ENCODE measurements at places on chromosomes 12 and 14.

GRCh38 chr14:94548999-94549985 lies 11.9 kb upstream of the SERPINA4 start:
- DNase-seq = peak; percentile 30

GRCh38 chr14:100523843-100524169 lies 63.4 kb downstream of the BEGAIN start:
- DNase-seq = no peak

DNA sequence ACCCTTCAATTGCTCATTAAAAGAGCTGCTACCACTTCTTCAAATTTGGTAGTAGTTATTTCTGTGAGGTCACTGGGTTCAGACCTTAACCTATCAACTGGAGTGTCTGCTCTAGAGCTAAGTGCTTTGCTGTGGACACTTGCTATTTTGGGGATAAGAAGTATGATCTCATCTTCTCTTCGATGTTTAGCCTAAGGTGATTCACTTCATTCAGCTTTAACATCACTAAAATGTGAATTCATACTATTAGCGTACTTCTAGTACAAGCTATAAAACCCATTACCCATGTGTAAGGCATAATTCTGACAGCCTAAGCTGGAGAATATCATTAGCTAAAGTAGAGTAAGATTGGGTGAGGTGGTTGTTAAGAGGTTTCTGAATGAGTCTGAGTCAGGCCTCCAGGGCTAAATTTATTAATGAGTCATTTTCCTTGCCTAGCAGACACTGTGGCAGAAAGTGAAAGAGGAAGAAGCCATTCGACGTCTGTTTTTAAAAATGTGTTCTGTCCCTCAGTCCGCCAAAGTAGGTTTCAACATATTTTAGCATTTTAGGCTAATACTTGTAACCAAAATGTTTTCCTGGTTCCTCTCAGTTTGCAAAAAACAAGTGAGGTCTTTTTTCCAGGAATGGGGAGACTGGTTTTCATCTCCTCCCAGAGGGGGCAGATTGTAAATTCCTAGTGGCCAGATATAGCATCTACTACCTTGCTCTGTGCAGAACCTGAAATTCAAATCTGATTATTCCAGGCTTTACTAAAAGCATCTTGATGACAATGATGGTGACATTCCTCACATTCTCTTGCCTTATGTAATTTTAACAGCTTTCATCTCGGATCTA lies 103.6 kb downstream of the SSPN start:
- DNase-seq = no peak

DNA sequence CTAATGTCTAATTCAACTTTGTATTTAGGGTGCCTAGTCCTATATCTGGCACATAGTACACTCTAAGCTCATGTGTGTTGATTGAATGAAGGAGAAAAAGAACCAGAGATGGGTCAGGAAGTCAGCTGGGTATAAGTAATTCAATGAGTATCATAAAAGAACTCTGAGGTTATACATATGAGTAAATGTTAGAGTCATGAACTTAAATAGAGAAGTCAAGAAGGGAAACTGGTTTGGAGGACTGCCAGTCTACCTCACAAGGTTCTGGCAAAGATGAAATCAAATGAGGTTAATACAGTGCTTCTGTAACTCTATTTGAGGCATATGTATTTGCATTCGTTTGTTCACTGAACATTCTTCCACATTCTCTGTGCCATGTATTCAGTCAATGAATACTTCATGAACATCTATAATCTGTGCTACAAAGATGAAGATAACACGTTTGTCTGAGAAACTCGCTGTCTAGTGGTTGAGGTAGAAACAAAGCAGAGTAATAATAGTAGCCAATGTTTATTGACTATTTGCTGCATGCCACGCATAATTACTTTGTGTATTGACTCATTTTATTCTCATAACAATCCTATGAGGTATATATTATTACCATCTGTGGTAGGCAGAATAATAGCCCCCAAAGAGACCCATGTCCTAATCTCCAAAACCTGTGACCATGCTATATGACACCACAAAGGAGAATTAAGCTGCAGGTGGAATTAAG lies 88.9 kb downstream of the PTGER2 start:
- no peak for DNase-seq

GRCh38 chr12:94211021-94211420 lies 62.6 kb downstream of the PLXNC1 start:
- DNase-seq = no peak

DNA sequence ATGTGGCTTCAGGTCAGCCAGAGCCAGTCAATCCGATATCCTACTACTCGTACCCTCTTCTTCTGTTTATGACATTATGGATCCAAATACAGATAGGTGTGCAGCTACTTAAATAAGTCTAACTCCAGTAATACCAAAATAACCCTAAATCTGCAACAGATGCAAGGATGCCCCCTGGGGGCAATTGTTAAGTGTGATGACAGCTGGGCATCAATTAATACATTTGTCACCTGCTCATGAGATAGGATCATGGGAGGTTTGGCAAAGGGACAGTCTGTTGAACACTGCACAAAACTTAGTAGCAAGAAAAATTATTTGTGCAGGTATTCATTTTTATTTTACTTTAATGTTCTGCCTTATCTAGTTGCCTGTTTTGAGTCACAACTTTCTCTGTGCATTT lies 83.2 kb downstream of the SLC38A6 start:
- DNase-seq = no peak

DNA sequence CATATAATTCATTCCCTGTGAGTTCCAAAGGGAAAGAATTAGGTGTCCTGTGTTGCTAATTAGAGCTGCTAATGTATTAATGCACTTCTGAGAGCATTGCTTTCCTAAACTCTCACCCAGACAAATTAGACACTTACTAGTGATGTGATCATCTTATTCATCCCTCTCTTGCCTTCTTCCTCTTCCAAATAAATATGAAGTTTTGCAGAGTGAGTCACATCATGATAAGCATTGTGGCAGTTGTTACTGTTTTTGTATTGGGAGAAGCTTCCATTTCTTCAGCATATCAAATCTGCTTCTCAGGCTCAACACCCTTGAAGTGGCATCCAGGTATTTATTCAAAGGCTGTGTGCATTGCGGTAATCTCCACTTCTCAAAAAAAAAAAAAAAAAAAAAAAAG lies 37.3 kb upstream of the E2F7 start:
- DNase-seq = no peak

GRCh38 chr12:124898200-124898922 lies 16.1 kb downstream of the UBC start:
- peak; percentile 39 for DNase-seq

GRCh38 chr14:89085737-89086382 lies 261.4 kb downstream of the TTC8 start:
- no peak for DNase-seq

- no peak for DNase-seq
Observed at GRCh38 chr12:116146386-116146785, 131.1 kb downstream of the MED13L start.

- no peak for DNase-seq
Observed at GRCh38 chr14:85531587-85532373, 1.8 kb downstream of the FLRT2 start.

GRCh38 chr12:113270709-113271009 lies 49.4 kb downstream of the TPCN1 start:
- no peak for DNase-seq

DNA sequence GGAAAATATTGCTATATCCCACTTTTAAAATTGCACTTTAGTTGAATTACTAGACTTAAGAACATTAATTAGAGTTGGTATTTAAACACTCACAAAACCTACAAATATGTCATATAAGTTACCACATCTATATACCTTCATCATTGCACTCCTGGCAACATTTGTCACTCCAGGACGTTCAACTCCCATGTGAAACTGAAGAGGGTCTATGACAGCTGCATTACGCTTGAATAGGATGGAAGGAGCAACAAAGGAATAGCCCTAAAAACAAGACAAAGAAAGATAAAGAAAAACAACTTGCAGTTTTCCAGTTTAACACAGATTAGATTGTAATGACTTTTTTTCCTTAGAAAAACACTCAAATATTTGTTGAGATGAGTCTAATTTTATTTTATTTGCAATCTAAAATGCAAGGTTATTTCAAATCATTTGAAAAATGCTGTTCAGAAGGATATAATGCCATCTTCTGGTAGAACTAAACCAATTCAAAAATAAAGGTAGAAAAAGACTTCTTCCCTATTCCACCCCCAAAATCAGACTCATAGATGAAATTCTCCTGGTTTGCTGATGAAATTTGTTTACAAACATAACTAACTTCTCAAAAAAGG lies 84.3 kb upstream of the TTC7B start:
- no peak for DNase-seq

DNA sequence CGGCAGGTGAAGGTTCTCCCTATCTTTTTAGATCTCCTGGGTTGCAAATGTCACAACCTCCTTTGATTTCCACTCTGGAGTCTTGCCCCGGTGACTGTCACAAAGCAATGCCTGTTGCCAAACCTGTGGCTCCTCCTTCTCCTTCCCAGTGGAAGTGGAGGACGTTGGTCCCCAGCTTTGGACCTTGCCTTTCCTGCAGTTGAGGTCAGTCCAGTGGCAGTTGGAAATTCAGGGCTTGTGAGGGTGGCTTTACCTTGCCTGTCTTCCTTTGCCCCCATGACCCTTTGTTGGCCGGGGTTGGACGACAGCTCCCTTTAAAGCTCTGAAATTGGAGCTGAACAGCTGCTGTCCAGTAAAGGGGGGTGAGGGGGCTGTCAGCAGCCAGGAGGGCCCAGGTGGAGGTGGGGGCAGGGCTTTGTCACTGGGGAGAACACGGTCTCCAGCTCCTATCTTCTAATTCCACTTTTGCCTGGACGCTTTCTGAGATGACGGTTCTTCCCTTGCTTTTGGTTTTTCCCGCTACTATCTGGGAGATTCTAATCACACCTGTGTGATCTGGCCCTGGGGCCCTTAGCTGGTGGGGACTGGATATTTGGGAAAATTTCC lies 4.1 kb downstream of the TEAD4 start:
- no peak for DNase-seq

Data from activated CD4-positive, CD25-positive, alpha-beta regulatory T cell treated with anti-CD3 and anti-CD28 coated beads, Interleukin-2, amount 50 U/mL, for 16 hours (primary cell).